NCI-H1092 (cell line): ENCODE measurements at places on chromosomes 1 and 21.

DNA sequence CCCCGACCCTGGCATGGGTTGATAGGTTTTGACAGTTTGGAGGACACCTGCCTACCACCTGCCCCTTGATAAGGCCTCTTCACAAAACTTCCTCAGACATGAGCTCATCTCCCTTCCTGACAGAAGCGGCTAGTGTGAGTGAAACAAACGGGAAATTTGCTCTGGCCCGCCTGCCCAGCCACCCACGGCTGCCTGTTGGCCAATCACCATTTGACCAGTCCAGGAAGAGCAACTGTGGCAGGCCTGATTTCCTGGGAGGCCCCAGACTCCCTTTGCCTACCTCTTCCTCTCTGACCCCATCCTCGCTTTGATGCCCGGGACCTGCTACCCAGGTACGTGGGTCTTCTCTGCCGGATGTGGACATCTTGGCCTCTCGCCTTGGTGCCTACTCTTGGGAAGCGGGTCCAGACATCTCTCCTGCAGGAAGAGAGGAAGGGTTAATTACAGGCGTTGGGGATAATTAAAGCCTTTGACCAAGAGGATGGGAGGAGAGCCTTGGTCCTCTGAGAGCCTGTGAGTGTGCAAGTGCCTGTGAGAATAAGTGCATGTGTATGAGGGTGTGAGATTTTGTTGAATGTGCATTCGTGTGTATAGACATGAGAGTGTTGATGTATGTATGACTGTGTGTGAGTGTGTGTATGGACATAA lies 1.1 kb upstream of the EPHA2 start:
- no peak for DNase-seq

DNA sequence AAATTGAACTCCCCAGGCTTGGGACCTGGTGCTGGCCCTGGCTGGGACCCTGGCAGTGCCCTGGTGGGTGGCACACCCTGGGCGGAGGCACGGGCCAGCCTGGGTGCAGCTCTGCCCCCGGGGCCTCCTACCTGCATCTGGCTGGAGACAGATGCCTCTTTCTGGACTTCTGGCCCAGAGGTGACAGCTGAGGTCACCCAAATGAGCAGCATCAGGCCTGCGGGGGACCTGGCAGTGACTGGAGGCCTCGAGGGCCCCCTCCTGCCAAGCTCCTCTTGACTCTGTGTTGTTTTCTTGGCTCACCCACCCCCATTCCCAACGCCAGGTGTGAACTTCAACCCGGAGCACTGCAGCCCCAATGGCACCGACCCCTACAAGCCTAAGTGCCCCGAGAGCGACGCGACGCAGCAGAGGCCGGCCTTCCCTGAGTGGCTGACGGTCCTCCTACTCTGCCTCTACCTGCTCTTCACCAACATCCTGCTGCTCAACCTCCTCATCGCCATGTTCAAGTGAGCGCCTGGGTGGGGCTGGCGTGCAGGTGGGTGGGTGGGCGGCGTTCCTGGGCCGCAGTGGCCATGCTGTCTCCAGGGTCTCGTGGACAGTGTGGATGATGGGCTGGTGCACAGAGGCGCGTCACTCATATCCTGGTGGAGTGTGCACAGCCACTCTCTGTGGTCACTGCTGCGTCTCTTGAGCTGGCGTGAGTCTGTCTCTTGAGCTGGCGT lies 41.6 kb upstream of the LRRC3 start:
- no peak for DNase-seq

- no peak for DNase-seq
Observed at GRCh38 chr1:246583056-246583440, 16.8 kb downstream of the CNST start.

- no peak for DNase-seq
Observed at GRCh38 chr1:3494321-3495308, 40.1 kb downstream of the ARHGEF16 start.

- DNase-seq: no peak
Observed at GRCh38 chr21:36751383-36751782, 52.5 kb downstream of the SIM2 start.

- no peak for DNase-seq
Observed at GRCh38 chr1:72462186-72462905, 180.0 kb upstream of the NEGR1 start.

DNA sequence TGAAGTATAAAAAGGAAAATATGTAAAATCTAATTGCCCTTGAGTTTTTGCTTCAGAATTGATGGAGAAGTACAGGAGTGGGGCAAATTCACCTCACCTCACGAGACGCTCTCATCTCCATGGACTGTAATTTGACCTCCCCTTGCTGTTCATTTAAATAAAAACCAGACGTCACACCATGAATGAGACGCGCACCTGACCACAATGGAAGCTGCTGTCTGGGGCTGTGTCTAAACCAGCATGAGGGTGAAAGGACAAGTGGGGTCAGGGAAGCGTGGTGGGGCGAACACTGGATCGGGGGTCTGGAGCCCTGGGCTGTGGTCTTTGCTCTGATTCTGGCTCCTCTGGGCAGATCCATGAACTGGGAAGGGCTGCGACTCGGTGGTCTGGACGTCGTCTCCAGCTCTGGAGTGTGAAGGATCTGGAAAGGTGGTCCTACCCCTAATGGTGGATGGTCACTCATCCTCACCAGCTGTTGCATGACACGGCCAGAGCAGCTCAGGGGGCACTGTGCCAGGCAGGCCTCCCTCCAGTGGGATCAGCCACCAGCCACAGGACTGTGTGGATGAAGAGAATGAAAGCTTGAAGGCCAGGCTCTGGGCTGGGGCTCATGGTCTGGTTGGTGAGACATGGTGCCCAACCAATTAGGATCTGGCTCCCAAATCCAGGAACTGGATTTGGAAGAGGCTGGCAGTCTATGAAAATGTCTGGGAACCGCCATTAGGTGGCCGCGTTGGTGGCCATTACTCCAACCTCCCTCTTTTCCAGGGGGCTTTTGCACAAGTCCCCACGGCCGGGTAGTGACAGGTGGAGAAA lies 728.6 kb downstream of the PTPRU start:
- DNase-seq: no peak

DNA sequence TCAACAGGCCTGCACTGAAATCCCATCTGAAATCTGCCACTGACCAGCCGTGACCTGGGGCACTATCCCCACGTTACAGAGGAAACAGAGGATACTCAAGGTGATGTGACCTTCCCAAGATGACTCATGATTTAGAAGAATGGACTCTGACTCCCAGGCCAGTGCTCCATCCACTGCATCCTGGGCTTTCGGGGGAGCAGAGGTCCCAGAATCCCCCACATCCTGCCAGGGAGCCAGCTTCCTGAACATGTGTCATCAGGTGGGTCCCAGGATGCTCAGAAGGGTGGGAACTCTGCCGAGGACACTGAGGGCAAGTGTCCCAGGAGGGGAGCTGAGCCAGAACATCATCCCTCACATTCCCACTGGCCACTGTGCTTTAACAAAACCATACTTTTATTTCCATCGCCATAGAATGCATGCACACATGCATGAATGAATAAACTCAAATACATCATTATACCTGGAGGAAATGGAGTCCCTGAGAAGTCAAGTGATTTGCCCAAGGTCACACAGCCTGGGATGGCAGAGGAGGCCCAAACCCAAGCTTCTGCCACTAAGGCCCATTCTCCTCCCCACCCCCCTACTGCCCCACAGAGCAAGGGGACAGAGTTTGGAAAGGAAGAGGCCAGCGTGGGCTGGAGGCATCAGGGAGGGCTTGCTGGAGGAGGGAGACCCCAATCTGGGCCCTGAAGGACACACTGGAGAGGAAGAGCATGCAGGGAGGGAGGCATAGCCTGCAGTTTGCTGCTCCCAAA lies 189.4 kb downstream of the MATN1 start:
- DNase-seq: no peak

DNA sequence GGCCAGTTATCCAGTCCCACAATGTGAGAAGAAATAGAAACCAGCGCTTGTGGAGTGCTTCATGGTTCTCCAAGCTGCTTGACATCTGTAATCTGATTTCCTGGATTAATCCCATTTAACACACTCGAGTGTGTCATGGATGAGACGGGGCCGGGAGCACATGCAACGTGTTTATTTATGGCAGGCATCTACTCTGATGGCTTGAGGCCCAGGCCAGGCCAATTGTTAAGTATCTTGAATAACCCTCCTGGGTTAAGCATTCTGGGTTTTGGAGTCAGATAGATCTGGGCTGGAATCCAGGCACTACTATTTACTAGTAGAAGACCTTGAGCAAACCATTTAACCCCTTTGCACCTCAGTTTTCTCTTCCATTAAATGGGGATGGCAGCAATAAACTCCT lies 37.5 kb upstream of the LAPTM5 start:
- no peak for DNase-seq

- DNase-seq: no peak
Observed at GRCh38 chr1:206709772-206710459, 25.2 kb downstream of the MAPKAPK2 start.

DNA sequence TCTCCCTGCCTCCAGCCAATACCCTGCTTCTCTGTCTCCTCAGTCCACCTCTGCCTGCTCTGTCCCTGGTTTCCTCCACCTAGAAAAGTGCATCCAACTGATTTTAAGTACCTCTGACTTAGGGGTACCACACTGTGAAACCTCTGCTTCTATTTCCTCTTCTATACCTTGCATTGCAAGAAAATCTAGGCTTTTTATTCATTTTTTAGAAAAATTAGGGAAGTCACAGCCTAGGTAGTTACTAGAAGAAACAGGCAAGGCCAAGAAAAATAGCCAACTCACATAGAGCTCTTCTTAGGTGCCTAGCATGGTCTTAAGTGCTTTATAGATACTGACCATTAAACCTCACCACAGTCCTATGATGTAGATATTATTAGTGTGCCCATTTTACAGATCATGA lies 39.1 kb downstream of the HIVEP3 start:
- DNase-seq: no peak

GRCh38 chr1:176949033-176949662 lies 215.4 kb downstream of the ASTN1 start:
- no peak for DNase-seq

GRCh38 chr1:33367485-33368405 lies 46.8 kb upstream of the A3GALT2 start:
- DNase-seq: peak; percentile 83

DNA sequence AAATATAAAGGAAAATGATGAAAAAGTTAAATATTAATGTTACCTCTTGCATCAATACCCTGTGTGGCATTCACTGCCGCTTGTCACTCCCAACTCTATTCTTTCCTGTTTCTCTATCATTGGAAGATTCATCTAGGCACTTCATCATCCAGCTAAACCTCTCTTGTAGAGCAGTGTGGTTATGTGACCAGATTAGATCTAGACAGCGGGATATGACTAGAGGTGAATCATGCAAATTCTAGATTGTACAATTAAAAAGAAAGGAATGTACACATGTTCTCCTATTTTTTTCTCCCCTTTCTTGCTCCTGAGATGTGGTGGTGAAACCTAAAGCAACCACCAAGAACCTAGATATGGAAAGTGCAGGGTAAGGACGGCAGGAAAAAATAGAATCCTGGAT lies 174.1 kb downstream of the LBR start:
- no peak for DNase-seq

DNA sequence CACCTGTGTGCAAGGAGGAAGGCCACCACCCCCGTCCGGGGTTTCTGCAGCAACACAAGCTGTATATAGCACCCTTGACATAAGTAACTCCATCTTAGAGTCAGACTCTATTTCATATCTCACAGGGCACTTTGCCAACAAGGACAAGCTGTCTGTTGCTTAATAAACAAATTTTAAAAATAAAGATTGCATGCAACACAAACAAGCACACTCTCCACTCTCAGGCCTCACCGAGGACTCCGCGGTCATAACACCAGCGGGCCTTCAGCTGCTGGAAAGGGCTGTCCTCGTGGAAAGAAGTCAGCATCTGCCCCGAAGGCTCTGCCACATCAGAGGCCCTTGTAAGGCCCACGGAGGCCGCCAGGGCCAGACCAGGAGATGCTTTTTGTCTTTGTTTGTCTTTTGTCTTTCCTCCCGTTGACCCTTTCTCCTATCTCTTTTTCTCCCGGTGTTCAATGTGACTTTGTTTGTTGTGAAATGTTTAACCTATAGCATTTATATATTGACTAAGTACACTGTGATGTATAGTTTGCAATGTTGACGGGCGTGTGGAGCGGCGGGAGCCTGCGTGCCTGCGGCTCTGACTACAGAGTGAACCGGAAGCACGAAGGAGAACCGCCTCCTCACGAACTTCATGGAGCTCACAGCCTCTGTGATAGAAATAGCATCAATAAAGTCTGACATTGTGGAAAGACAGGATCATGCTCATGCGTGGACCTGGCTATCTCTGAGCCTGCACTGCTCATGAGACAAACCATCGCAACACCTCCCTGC lies 24.1 kb downstream of the MEGF6 start:
- no peak for DNase-seq

DNA sequence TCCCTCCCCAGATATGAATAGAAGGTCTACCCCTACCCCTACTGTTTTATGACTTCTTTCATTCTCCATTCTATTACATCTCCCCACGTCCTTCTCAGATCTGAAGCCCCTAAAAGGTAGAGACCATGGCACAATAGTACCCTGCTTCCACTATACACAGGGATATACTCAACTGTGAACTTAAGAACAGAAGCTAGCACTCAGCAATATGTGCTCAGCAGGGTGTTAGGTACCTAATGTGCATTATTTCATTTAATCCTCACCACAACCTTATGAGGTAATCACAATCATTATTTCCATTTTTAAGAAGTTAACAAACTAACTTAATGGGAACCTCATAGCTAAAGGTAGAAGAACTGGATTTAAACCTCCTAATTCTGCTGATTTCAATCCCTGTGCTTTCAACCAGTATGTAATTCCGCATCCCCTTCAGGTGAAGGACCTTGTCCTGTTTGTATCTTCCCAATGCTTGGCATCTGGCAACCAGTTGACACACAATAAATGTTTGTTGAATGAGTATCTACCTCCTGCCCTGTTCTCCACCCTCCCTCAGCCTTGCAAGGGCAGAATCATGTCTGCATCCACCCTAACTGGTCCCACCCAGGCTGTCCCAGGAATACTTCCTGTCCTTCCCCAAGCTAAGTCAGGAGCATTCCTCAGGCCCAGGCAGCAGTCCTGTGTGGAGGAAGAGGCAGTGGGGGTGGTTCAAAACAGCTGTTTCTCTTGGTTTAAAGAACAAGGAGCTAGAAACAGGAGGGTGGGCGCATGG lies 6.5 kb downstream of the DENND2D start:
- no peak for DNase-seq

DNA sequence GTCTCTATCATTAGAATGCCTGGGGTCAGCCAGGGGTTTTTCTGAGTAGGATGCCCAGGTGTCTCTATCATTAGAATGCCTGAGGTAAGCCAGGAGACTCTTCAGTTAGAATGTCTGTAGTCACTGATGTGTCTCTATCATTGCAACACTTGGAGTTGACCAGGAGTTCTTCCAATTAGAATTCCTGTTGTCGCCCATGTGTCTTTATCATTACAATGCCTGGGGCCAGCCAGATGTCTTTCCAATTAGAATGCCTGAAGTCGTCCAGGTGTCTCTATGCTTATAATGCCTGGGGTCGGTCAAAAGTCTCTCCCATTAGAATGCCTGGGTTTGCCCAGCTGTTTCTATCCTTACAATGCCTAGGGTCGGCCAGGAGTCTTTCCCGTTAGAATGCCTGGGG lies 55.8 kb downstream of the RNF187 start:
- DNase-seq: no peak

DNA sequence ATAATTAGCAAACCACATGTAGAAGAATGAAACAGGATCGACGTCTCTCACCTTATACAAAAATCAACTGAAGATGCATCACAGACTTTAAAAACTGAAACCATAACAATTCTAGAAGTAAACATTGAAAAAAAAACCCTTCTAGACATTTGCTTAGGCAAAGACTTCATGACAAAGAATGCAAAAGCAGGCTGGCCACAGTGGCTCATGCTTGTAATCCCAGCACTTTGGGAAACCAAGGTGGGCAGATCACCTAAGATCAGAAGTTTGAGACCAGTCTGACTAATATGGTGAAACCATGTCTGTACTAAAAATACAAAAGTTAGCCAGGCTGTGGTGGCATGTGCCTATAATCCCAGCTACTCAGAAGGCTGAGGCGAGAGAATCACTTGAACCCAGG lies 1351.7 kb downstream of the MRPL39 start:
- no peak for DNase-seq
